ENCODE measurements at places on chromosomes 16 and 17.

GRCh38 chr17:55688057-55688456, 34.6 kb downstream of the TMEM100 start:
- DNase-seq, result no peak

GRCh38 chr17:41413982-41414381, 10.4 kb downstream of the KRT37 start:
- no peak for DNase-seq

GRCh38 chr16:77574867-77575624, 140.2 kb upstream of the ADAMTS18 start:
- no peak for DNase-seq

GRCh38 chr16:24053099-24053946, 202.8 kb upstream of the CACNG3 start:
- no peak for DNase-seq

- DNase-seq, result no peak
Observed at GRCh38 chr17:67246653-67247415, 1.8 kb upstream of the HELZ start.

Data from cortex of kidney (tissue), 1 donor.